Stimulated activated CD4-positive, alpha-beta T cell treated with anti-CD3 and anti-CD28 coated beads, TNF-alpha, amount 100 ng/mL, for 24 hours (primary cell): ENCODE measurements at places on chromosomes 1 and 21.

GRCh38 chr1:225694151-225694603, 41.3 kb upstream of the ENAH start:
- DNase-seq: no peak

- DNase-seq: no peak
Measured at GRCh38 chr1:246318622-246319021, 188.5 kb downstream of the SMYD3 start.

GRCh38 chr21:40901691-40902090, 54.7 kb upstream of the DSCAM start:
- DNase-seq: no peak

DNA sequence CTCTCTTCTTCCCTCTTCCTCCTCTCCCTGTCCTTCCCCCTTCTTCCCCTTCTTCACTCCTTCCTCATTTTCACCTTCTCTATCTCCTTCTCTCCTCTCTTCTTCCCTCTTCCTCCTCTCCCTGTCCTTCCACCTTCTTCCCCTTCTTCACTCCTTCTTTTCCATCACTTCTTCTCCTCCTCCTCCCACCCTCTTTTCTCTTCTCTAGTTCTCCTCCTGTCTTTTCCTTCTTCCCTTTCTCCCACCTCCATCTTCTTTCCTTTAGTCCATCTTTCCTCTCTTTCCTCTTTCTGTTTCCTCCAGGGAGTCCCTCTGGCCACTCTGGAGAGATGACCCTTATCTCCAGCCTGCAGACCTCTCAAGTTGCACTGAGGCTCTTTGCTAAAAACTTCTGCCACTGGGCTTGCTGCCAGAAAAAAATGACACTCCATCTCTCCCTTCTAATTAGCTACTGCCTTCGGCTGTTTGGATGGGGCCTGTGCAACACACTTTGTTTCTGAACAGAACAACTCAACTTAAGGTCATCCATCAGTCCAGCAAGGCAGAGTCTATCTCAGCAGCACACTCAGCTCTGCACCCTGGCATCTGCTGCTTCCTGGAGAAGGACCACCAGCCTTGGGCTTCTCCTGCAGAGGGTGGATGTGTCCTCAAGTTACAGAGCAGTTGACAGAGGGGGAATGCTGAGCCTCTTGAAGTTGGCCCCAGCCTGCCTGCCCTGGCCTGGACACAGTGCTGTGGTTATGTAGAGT, 538.8 kb downstream of the MATN1 start:
- no peak for DNase-seq

- peak; percentile 24 for DNase-seq
Measured at GRCh38 chr1:36516372-36517010, 33.8 kb upstream of the CSF3R start.

GRCh38 chr1:12136916-12137610, 29.7 kb upstream of the TNFRSF1B start:
- DNase-seq: no peak

DNA sequence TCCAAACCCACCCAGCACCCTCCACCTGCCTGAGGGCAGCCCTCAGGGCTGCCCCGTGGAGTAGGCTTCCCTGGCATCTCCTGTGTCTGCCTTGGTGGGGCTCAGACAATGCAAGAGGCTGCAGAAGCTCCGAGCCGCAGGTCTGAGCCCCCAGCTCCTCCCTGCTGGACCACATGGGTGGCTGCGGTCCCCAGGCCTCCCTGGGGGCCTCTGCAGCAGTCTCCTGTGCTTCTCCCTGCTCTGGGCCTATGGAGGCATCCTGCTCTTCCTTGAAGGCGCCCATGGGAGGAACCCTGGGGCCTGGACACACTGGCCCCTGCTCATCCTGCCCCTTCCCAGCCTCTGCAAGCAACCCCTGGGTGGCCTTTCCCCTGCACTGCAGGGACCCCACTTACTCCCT, 86.1 kb upstream of the ACTRT2 start:
- DNase-seq: no peak

DNA sequence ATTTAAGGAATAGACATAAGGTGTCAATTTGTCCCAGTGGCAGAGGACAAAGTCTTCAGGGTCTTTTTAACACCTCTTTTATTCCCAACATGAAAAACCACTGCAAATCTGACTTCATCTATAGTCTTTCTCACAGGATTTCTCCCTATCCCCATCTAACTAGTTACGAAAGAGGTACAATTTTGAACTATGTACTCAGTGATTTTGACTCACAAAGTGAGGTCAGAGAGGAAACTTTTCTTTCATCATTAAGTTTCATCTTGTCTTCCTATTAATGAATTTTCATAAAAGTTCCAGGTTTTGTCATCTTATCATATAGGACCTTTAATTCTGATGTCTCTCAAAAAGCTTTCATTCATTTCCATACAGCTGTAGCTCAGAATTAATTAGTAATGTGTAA, 63.3 kb downstream of the ASH1L start:
- no peak for DNase-seq

DNA sequence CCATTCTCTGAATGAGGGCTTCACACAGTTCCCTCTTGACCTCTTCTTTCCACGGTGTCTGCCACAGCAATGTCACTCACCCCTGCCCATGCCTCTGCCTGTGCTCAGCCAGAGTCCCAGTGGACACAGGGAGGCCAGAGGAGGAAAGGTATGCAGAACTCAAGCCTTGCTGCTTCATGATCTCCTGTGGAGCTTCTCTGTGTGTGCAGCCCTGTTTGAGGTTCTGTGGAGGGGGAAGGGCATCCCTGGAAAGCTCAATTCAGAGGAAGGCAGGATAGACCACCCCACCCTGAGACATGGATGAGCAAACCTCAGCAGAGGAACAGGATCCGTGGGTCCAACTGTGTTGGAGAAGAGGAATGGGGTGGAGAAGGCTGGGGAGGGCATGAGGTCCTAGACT, 2.0 kb downstream of the HCN3 start:
- DNase-seq: no peak

- DNase-seq: no peak
Measured at GRCh38 chr1:160522136-160522535, 919 bp downstream of the SLAMF6 start.

DNA sequence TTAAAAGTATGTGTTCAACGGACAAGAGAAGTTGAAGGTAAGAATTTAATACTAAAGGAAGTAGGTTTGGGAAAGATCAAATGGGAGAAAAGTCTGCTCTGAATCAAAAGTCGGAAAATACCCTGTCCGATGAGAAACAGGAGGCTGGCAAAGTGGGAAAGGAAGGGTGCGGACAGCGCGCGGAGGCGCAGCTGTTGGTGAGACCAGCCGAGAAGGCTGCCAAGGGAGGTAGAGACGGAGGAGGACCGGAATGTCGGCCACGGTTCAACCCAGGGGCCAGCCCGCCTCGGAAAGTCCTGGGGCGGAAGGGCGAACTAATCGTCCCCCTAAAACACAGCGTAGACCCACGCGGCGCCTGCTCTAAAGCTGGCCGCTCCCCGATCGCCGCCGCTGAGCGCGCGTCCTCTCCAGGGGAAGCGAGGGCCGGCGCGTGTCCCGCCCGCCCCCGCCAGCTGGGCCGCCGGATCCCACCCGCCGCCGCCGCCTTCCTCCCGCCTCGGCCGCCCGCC, 639 bp upstream of the SPATA1 start:
- no peak for DNase-seq

DNA sequence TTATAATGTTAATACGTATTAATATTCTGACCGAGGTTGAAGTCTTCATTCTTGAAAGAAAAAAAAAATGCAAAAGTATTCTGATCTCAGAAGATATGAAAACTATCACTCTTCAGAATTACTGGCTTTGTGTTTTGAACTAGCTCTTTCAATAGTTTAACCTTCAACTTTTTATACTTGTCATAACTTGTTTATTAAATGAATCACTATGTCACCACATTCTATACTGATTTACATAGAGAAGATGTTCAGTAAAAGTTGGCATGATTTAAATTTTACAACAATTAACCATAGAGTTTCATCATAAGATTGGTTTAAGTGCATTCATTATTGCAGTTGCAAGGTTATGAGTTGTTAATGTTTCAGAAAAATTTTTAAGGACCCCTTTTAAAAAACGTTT, 57.3 kb downstream of the HS2ST1 start:
- DNase-seq: no peak

- DNase-seq: no peak
Measured at GRCh38 chr1:1197188-1197500, 9.2 kb downstream of the TNFRSF18 start.

DNA sequence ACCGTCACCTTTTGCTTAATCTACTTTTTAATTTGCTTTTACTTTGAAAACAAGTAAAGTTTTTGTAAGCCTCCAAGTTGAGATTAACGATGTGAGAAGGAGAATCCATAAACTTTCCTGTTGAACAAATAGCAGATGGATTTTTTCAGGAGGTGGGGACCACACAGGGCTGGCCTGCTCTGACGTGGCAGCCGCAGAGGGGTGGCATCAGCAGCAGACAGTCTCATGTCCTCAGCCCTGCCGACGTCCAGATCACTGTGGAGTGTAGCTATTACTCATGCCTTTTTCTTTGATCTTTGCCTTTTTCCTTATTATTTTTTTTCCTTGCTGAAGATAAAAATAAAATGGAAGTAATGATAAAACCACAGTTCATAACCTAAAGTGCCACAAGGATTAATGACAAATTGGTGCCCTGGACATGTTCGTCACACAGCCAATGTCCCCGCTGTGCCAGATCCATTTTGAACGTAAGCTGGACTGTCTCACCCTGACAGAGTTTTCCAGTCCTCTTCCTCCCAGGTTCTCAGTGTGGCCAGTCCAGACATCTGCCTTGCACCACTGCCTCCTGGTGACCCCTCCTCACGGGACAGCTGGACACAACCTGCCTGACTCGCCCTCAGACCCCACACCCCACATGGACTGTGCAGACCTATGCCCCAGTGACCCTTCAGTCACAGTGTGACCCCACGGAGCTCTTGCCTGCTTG, 15.4 kb upstream of the ZBTB21 start:
- DNase-seq: no peak

DNA sequence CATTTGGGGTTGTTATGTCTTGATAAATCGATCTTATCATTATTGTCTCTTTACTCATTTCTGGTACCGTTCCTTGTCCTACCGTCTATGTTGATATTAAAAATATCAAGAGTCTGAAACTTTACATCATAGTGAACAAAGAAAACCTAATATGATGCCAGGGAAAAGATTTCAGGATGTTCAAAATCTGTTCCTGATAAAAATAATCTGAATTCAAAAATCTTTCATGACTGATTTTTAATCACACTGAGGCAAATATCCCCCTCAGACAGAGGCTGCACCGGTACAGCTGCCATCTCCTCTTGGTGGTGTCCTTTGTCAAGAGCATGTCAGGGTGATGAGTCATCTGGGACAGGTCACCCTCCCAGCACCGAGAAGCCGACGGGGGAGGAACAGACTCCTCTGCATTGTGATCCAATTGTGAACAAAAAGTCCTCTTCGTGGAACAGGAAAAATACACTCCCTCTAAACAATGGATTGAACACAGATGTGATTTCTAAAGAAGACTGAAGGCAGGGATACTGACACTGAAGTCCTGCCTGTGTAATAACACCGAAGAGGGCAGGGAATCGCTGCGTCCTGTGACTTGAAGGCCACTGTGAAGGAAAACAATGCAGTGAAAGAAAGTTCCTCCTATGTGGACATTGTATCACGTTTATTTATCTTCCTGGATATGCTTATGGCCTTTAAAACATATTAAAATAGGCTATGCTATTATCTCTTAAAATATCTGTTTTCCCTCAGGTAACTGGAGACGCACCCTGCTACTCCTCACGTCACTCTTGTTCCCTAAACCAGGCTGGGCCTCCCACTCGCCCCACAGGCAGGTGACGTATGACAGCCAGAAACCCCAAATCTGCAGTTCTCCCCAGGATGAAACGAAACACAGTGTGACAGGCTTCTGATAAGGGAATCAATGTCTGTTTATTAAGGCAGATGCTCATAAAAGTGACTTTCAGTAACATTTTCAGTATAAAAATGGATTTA, 4.3 kb upstream of the SPATC1L start:
- no peak for DNase-seq

DNA sequence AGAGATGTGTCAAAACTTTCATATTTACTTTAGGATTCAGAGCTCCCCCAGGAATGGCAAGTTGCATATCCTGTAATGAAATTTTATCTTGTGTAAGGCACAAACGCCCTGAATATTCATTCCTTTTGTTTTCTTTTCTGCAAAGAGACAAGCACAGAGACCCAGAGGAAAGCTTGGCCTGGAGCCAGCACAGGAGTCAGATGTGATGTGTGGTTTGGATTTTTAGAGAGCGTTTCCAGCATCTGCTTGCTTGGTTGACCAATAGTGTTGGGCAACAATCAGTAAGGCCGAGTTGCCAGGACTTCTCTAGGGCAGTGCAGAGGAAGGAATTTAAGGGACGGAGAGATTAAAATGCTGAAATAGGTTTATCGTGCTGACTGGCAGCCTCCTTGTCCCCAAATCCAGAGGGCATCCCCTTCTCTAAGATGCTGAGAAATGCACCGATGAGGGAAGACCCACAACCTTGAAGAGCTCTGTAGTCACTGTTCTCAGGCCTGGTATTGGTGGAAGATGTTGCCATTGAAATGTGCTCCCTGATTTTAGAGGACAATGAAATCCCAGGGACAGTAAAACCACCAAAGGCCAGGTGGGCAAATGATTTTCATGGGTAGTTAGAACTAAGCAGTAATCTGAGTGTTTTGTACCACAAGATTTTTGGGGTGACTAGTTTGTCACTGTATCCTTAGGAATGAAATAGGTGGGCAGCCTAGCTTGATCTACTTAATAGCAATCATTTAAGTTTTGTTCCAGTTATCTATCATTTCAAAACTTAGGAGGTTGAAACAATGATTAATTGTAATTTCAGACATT, 37.9 kb upstream of the RHOU start:
- DNase-seq: no peak

- no peak for DNase-seq
Measured at GRCh38 chr21:46478910-46479309, 20.2 kb downstream of the DIP2A start.

DNA sequence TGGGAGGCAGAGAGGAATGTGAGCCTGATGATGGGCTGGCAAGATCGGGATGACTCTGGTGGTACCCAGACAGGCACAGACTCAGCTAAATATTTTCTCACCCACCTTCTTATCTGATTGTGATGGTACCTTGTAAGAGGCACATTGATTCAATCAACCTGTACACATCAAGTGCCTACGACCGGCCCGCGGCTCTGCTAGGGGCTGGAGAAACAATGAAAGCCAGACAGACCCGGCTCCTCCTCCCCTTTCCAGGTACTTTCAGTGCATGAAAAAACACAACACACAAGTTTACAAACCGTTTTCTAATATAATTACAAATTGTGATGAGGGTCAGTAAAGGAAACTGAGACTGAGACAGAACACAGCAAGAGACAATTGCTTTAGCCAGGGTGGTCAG, 115.0 kb downstream of the LACTBL1 start:
- DNase-seq: no peak

GRCh38 chr21:25676451-25676850, 37.4 kb downstream of the JAM2 start:
- DNase-seq: no peak
